ENCODE measurements at places on chromosomes 5 and 9.

GRCh38 chr9:120845255-120845654, 2.5 kb upstream of the PSMD5 start:
- DNase-seq: no peak

DNA sequence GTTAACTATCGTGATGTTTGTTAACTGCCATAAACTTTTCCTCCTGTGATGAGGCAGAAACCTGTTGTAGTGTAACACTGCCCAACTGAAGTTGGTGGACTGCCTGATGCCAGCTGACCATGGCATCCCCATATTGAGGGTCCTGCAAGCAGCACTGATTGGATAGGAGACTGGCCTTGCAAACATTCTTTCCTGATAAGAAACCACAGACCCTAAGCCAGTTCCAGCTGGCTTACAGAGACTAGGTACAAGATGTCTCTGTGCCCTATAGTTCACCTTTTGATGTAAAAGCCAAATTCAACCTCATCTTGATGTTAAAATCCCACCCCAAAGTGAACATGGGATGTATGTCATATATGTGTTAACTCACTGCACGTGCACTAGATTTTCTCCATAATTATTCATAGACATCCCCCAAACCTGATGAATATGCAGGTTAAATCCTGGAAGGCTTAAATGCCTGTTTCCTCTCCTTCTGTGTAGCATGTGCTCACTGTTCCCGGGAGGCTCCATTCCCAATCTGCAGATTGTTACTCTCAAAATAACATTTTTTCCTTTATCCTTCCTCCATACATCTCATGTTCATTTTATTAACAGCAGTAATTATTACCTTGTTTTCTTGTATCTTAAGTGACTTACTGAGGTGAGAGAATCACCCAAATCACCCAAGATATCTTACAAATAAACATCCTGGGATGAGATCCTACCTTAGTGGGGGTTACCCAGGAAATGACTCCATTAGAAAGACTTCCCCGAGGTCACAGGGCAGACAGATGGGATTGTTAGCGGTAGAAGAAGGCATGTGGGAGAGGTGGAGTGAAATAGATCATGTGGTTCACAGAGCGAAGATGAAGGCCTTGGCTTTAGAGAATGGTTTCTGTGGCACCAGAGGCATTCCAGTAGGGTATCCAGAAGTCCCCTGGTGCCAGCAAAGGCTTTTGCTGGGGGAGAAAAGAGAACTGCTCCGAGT, 566.7 kb downstream of the CCDC171 start:
- no peak for DNase-seq

- no peak for DNase-seq
These were observed 65.0 kb upstream of the MCCC2 start for GRCh38 chr5:71522151-71522550.

GRCh38 chr5:79954620-79955019, 36.4 kb downstream of the MTX3 start:
- no peak for DNase-seq

GRCh38 chr9:10534850-10535249, 78.0 kb downstream of the PTPRD start:
- no peak for DNase-seq

- DNase-seq: no peak
These were observed 51.5 kb upstream of the MAP3K1 start for GRCh38 chr5:56763711-56764466.

GRCh38 chr5:73151766-73152410, 21.1 kb upstream of the TMEM174 start:
- no peak for DNase-seq

- DNase-seq: no peak
These were observed 37.2 kb downstream of the PAPPA start for GRCh38 chr9:116190637-116191396.

DNA sequence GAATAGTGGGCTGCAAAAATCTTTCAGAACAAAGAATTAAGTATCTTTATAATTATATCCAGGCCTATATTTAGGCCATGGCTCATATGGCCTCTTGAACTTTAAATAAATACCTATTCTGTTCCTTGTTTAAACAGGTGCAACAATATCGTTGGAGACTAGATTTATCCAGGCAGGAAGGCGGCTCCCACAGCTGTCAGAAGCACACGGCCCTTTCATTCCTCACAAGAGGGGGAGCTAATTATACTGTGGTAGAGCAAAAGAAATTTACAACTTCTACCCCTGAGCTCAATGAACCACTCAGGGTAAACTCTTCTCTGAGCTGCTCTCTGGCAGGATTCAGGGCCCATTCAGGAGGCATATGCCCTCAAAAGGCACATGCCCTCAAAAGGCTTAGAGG, 31.3 kb downstream of the TMEM174 start:
- DNase-seq: no peak

DNA sequence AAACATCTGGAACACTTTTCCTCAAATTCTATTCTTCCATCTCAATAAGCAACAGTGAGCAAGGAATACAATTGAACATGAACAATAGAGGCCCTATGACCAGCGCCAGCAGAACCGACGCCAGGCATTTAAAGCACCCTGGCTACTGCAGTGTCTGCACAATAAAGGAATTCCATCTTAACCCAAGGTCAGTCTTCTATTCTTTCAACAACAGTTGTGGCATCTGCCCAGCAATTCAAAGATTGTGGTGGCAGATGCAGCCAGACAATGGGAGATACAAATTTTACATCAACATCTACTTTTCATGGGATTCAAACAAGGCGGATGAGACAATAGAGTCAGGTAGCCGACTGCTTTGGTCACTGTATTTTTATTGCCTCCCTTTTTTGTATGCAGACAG, 65.9 kb downstream of the ELL2 start:
- no peak for DNase-seq

GRCh38 chr5:55538661-55539060, 3.9 kb upstream of the PLPP1 start:
- no peak for DNase-seq

DNA sequence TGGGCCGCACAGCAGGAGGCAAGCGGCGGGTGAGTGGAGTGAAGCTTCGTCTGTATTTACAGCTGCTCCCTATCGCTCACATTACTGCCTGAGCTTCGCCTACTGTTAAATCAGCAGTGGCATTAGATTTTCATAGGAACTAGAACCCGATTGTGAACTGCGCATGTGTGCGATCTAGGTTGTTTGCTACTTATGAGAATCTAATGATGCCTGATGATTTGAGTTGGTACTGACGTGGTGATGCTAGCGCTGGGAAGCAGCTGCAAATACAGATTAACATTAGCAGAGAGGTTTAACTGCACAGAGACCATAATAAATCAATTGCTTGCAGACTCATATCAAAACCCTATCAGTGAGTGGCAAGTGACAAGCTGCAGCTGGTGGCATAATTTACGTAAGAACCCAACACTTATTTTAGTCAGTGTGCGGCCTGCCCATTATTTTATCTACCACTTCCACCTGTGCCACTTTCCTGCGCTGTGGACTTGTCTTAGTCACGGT, 133.4 kb upstream of the CDH9 start:
- no peak for DNase-seq

DNA sequence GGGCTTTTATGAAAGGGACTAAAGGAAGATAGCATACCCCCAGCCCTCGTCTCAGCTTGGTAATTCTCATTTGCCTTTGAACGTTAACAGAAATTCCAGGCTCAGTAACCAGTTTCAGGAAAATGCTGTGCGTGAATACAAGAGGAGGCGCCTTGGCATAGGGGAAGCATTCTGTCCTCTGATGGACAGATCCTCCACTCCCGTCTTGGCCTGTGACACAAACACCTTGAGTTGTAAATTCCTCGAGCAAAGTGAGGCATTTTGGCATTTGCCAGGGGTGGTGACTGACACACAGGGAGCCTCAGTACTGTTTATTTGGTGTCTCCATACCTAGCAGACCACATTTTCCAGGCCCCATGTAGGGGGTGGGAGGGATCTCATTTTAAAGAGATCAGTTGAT, 44.8 kb downstream of the APTX start:
- DNase-seq: no peak

- no peak for DNase-seq
These were observed 667.1 kb upstream of the RGMB start for GRCh38 chr5:98106116-98107031.

All from ecto neural progenitor cell (in vitro differentiated cells).